Endothelial cell of umbilical vein (primary cell): ENCODE measurements at places on chromosomes 4 and X. TPM values are rescaled to one million over a fixed set of nuclear protein-coding genes. Genes with fewer than 3 reads are reported as not detected.

DNA sequence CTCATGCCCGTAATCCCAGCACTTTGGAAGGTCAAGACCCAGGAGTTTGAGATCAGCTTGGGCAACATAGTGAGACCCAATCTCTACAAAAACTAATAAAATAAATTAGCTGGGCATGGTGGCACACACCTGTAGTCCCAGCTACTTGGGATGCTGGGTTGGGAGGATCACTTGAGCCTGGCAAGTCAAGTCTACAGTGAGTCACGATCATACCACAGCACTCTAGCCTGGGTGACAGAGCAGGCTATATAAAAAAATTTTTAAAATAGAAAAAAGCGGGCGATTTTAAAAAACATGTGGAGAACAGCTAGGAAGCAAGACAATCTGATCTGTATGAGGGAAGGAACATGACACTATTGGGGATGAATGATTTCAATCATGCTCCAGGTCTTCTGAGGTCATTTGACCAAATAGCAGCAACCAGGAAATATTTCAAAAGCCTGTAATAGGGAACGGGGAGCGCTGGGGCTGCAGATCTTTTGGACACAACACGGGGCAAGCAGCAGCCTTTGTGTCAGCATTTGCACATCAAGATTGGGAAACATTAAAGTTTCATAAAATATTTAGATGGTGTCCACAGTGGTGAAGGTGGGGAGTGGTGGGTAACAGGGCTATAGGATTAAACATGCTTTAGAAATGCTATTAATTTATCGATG lies 48.3 kb upstream of the GUCY1A1 start:
- no peak for DNase-seq

GRCh38 chr4:86376850-86377249 lies 17.0 kb upstream of the MAPK10 start:
- DNase-seq: no peak

The TMEM154 gene
- total RNA-seq: 43.6 and 50.0 TPM in 2 replicates

DNA sequence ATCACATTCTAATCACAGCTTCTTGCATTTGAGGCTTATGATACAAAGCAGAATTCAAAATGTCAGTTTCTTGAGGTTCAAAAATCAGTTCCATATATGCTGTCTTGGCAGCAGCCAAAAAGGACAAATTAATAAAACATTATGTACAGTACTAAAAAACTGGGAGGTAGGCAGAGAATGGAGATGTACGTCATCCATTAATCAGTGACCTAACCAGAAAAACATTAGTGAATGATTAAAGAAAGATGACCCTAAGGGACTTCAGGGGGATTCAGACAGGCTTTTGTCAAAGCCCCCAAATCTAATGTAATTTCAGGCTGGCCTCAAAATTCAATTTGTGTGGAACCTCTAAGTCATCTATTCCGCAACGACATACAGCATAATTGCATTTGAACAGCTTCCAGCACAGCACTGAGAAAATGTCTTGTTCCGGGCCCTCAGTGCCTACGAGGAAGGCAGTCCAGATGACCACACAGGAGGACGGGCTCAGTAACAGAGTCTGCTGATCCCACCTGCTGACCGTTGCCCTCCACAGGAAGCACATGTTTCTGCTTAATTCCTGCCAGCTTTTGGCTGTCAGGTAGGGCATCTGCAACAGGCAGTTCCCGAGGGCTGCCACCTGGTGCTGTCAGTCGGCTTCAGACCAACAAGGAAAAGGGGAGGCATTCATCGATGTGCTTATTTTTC lies 83.8 kb upstream of the HHIP start:
- peak; percentile 39 for DNase-seq

The DNAAF6 gene
- not detected in 2 replicates for total RNA-seq

The HELQ gene
- 11.0 and 11.1 TPM in 2 replicates for total RNA-seq

GRCh38 chr4:116358633-116359222 lies 726.6 kb downstream of the TRAM1L1 start:
- DNase-seq: peak; percentile 73

DNA sequence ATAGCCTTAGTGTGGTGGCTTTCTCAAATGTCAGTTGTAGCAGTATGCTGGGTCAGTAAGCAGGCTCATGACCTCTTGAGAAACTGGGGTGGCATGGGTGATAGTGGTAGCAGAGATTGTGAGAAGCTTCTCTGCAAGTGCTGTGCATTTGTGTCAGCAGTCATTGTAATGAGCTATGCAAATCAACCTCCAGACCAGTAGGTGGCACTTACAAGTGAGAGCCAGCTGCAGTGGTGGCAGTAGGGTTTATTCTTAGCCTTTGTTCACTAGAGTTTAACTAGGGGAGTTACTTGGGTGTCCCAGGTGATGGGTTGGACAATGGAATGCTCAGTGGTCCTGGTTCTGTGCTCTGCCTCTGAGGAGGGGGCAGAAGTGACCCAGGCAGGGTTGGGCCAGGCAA lies 818.7 kb downstream of the PCDH7 start:
- DNase-seq: no peak

- no peak for DNase-seq
These were observed 379.0 kb downstream of the INPP4B start for GRCh38 chr4:142467088-142467487.

- DNase-seq: no peak
These were observed 13.9 kb downstream of the TNIP2 start for GRCh38 chr4:2742081-2742822.

DNA sequence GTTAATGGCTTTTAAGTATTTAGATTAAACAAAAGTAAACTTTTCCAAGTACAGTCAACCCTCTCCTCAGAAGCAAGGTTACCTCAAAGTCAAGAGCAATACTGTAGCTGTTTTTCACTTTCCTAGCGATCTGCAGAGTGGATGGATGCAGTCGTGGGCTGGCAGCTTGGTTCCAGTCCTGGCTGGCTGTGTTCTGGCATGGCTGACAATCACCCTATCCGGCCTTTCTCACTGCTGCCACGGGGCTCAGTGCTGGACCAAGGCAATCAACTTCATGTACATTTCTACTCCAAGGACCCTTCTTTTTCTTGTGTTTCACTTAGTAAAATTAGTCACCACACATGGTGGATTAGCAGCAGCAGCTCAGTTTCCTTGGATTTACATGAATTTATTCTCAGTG lies 208.3 kb downstream of the GABRB1 start:
- DNase-seq: no peak

DNA sequence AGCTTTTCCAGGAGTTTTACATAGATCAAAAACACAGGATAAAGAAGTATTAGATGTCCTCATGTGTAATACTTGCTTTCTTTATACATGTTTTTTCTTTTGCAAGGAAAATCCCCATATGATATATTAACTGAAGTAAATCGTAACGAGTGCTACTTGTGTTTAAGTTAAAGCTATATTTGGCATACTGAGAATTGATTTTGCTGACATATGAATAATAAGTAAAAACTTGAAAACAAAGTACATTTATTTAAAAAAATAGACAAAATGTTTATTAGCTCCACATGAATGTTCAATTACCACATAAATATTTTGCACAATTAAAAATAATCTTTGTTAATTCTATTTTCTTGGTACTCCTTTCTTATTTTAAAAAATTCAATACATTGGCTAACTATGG lies 884.7 kb downstream of the FSTL5 start:
- no peak for DNase-seq

The ARHGAP36 gene
- total RNA-seq: not detected in 2 replicates

The DRP2 gene
- 0.31 and 0.78 TPM in 2 replicates for total RNA-seq

DNA sequence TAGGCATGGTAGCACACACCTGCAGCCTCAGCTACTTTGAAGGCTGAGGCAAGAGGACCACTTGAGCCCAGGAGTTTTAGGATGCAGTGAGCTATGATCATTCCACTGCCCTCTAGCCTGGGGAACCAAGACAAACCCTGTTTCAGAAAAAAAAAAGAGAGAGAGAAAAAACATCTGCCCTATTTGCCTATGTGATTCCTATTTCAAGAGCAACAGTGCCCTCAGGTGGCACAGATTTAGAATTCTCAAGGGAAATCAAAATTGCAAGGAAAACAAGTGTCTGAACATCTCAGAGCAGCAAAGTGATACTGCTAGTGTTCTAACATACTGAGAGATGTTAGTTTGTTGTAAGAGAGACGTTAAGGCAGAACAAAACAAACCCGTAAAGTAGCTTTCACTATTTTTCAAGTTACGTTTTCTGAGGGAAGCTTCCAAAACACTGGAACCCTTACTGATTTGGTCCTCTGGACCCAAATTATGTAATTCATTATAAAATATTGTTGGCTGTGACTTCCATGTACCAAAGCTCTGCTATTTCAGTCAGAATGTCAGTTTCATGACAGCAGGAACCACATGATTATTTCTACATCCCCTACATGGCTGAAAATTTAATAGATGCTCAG lies 7.9 kb downstream of the BDH2 start:
- peak; percentile 66 for DNase-seq

DNA sequence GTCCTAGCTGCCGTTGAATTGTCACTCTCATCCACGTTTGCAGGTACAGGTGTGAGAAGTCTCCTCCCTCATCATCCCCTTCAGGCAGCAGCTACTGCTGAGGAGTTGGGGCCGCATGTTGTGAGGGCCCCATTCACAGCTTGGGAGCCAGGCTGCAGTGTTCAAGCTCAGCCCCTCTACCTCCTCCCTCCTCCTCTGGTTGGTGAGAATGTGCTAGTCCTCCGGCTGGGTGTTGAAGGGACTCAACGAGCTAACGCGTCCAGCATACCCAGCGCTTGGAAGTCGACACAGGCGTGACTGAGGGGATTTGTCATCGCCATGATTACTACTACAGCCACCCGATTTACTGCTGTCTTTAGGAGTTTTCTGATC lies 82.0 kb upstream of the PSAPL1 start:
- no peak for DNase-seq

The TMEM271 gene
- total RNA-seq: not detected in 2 replicates

GRCh38 chr4:4849524-4850193 lies 9.8 kb upstream of the MSX1 start:
- DNase-seq: no peak

- no peak for DNase-seq
These were observed 2519.6 kb downstream of the ARAP2 start for GRCh38 chr4:33724685-33725084.

The SCML2 gene
- 0.69 and 2.7 TPM in 2 replicates for total RNA-seq

The FAM133A gene
- not detected in 2 replicates for total RNA-seq

DNA sequence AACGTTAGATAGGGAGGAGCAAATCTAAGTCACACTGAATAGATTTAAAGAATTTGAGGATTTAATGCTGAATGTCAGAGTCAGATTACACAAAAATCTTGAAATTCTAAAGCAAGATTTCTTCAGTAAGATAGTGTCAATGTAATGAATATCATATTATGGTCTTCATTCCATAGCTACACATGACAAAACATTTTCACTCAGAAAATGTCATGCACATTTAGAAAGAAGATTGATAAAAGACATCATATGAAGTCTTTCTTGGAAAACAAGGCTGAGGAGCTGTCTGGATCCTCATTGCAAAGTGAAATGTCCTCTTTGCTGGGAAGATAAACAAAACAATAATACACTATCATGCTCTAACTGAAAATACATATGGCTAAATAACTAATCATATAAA lies 1006.9 kb downstream of the PCDH7 start:
- DNase-seq: no peak

DNA sequence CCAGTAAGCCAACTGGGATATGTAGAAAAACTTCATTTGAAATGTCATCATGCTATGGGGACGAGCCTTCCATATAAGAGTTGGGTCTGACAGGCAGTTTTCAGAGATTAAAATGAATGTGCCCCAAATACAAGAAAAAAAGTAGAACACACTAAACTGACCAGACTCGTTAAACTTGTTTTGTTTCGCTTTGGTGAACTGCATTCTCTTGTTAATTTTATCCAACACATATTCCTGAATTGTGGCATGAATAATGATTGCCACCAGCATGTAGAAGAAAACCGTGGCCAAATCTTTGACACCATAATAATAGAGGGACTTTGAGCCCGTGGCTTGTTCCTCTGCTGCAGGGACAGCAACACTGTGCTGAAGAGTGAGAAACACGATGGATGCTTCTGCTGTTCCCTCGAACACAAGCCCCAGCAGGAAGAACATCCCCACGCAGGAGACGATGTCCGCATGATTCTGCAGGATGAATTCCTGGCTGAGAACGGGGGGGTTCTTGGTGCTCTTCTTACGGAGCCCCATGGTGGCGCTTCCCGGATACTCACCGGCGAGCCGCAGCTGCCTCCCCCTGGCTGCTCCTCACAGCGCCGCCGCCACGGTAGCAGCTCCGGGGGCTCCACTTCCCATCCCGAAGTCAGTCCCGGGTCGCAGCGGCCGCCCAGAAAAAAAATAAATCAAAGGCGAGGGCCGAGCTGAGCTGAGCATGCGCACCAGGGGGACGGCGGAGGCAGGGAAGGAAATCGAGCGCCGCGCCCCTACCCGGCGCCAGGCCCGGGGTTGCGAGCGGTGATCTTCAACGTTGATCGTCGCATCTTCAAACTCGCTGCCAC lies at the start of gene TRAM1L1:
TSS of gene TRAM1L1 (minus strand) at position 711 of the 836 bp plus-strand sequence. CDS start at position 528, 183 bp downstream.
- DNase-seq: peak; percentile 65

The RBMXL3 gene
- total RNA-seq: not detected in 2 replicates

The SLITRK2 gene
- not detected in 2 replicates for total RNA-seq

The EFHC2 gene
- not detected in 2 replicates for total RNA-seq

DNA sequence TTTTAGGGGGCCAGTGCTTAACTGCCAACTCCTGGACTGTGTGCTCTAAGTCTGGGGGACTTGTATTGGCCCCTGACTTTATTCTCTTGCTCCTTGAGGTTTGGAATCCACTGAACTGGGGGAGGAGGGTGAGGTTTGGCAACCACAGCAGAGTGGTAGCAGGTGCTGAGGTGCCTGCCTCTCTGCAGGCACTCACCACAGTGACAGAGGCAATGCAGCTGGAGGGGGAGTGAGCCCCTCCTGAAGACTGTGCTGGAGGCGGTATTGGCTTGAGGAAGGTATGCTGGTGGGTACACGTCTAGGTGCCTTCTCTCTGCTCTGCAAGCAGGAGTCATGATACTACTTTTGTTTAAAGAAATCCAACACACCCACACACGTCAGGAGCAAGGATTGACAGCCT lies 24.6 kb downstream of the CFAP299 start:
- no peak for DNase-seq

GRCh38 chr4:184329659-184330400 lies 112.2 kb upstream of the ENPP6 start:
- no peak for DNase-seq

GRCh38 chrX:17854531-17854930 lies 6.6 kb downstream of the RAI2 start:
- DNase-seq: no peak

The EIF4E gene
- total RNA-seq: 103 and 107 TPM in 2 replicates

GRCh38 chr4:164847016-164847415 lies 30.0 kb upstream of the APELA start:
- no peak for DNase-seq
